Neural crest cell (in vitro differentiated cells): ENCODE measurements at places on chromosomes 13 and 19.
A peak's percentile ranks its signal among the peaks of the same experiment; 100 is the strongest.

DNA sequence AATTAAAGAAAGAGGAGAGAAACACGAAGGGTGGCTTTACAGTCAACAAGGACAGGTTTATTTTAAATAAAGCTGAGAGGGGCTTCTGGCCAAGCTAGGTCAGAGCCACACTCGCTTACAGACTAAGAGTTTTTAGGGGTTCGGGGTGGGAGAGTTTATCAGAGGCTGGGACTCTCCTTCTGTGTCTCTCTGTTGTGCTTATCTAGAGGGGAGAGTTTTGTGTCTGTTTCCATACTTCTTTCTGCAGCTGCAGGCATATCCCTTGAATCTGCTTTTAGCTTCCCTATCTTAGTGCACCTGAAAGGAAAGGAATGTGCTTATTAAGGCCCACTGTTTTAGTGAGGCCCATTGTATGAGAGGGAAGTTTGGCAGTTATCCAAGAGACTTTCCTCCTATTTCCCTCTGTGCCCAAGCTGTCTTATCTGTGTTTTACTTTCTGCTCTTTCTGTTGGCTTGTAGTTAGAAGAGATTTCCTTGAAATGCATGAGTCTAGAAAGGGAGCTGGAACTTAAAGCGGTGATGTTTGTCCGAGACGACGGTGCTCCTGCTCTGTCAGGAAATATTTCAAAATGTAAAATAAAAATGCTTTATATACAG, 275.3 kb downstream of the KCTD12 start:
- no peak for DNase-seq

DNA sequence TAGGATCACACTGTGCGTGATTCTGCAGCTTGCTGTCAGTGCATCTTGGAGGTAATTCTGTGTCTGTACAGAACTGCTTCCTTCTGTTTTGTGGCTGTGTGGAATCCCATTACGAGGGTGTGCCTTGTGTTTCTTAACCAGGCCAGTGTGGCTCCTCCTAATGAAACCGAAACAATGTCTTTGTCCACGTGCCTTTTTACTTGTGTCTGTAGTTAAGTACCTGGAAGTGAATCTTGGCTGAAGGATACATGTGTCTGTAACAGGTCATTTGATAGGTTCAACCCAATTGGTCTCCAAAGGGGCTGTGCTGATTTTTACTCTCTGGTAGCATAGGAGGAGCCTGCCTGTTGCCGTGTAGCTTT, 13.1 kb downstream of the NOP53 start:
- no peak for DNase-seq

DNA sequence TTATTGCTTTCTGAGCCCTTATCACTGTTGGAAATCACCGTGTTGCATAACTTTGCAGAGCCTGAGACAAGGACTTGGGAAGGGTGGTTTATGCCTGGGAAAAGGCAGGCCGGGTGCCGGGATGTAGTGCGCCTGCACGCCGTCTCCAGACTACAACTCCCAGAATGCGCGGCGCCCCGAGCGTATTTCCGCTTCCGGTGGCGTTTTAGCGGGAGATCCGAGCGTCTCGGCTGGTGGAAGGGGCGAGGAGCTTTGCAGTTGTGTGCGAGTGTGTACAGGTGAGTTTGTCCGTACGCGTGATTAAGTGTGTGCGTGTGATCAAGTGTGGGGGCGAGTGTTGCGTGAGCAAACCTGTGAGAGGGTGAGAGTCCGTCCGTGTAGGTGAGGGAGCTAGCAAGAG, 75.4 kb downstream of the PEG3 start:
- no peak for DNase-seq

- no peak for DNase-seq
These were observed 28.1 kb upstream of the POMP start for GRCh38 chr13:28630869-28631268.

DNA sequence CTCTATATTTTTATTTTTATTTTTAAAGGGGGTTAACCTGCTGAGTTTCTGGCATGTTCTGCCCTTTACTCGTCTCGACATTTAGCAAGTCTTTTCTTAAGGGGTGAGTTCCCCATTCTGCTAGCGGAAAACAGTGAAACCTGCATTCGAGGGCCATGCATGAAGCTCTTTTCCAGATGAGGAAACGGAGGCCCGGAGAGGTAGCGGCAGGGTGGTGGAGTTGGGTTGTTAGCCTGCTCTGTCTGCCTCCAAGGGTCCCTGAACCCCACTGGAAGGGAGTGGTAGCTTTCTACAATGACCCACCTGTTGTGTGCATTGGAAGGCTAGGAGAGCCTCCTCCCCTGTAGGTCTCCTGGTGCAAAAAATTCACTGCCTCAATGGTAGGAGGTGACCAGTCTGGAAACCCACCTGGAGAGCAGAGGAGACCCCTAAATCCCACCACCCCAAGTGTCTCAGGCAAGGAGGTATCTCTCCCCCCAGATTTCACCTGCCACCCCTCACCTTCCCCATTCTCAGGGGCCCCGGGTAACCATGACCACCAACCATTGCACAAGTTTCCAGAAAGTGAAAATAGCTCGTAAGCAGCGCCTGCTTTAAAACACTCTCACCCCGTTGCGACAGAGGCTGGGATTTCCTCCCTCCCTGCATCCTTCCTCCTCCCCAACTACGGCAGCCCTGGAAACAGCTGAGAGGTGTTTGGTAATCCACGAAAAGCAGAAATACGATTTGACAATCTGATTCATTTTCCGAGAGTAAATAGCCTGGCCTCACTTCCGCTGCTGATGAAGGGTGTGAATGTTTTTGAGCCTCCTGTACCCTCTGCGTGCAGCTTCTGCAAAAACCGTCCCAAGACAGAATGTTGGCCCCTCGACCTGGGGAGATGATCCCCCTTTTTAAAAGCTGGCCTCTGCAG, 3.5 kb downstream of the KLF2 start:
- DNase-seq = no peak

- no peak for DNase-seq
These were observed 298.3 kb upstream of the DACH1 start for GRCh38 chr13:72165276-72165675.

GRCh38 chr13:103287659-103288058, 221.4 kb upstream of the SLC10A2 start:
- DNase-seq = no peak

GRCh38 chr13:46594374-46595078, 41.6 kb downstream of the LRCH1 start:
- DNase-seq = no peak

DNA sequence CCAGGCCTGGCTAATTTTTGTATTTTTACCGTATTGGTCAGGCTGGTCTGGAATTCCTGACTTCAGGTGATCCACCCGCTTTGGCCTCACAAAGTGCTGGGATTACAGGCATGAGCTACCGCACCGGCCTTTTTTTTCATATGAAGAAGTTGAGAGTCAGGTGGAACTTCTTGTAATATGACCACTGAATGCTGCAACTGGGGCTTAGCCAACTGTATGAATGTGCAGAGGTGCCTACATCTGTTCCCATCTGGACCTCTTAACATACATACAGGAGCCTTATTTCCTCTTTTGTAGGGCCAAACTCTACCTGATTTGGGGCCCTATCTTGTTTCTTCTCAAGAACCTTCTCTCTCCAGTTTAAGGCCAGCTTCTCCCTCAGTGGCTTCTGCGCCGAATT, 11.9 kb upstream of the GGACT start:
- DNase-seq = no peak

- no peak for DNase-seq
These were observed 55.6 kb downstream of the SLC7A9 start for GRCh38 chr19:32813862-32814425.

GRCh38 chr13:24763596-24764275, at the start of gene RNF17:
RNF17 (plus strand) TSS chr13:24764169; CDS start chr13:24764204, 35 bp downstream.
- DNase-seq = no peak

DNA sequence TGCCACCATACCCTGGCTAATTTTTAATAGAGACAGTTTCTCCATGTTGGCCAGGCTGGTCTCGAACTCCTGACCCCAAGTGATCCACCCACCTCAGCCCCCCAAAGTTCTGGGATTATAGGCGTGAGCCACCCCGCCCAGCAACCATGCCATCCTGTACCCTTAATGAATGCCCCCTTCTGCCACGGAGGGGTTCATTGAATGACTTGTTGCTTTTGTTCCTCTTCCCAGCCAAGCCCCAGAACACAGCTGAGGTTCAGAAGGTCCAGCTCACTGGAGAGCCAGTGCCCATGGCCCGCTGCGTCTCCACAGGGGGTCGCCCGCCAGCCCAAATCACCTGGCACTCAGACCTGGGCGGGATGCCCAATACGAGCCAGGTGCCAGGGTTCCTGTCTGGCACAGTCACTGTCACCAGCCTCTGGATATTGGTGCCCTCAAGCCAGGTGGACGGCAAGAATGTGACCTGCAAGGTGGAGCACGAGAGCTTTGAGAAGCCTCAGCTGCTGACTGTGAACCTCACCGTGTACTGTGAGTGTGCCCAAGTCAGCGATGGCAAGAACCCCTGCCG, 6.0 kb downstream of the PVR start:
- no peak for DNase-seq

DNA sequence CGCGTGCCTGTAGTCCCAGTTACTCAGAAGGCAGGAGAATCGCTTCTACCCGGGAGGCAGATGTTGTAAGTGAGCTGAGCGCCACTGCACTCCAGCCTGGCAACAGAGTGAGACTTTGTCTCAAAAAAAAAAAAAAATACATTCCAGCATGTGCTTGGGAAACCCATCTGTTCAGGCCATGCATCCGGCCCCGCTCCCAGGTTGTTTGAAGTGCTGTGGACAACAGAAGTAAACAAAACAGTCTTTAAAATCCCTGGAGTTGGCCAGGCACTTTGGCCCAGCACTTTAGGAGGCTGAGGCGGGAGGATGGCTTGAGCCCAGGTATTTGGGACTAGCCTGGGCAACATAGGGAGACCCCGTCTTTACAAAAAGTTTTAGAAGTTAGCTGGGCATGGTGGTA, 3.2 kb upstream of the PTPRS start:
- DNase-seq = no peak

- no peak for DNase-seq
These were observed 41.3 kb upstream of the NPAS1 start for GRCh38 chr19:46978171-46978869.

DNA sequence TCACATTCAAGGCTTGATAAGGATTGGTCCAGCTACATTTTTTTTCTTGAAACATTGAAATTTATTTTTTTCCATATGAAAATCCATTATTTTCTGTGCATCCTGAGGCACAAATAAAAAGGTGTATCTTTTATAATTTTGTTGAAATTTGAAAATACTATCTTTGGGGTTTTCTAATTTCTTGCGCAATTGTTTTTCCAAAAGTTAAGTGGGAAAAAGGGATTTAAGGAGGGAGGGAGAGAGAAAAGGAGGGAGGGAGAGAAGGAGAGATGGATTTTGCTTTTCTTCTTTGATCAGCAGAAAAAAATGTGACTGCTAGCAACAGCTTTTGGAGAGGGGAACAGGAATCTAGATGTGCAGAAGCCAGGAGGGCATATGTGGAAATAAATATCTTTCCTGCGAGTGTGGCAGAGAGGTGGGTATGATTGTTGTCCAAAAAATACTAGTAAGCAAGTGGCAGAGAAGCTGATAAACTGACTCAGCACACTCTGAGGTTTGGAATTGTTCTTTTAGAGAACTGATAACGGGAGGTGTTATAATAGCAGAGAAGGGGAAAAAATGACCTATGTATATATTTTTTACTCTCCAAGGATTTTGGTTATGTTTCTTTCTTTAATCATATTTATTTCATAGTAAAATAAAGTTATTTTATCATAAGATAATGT, 61.2 kb upstream of the EDNRB start:
- DNase-seq = no peak

- DNase-seq = no peak
These were observed 62.9 kb upstream of the SPATA13 start for GRCh38 chr13:24097667-24098066.

- DNase-seq = no peak
These were observed 1.7 kb downstream of the UBXN6 start for GRCh38 chr19:4455719-4456475.

DNA sequence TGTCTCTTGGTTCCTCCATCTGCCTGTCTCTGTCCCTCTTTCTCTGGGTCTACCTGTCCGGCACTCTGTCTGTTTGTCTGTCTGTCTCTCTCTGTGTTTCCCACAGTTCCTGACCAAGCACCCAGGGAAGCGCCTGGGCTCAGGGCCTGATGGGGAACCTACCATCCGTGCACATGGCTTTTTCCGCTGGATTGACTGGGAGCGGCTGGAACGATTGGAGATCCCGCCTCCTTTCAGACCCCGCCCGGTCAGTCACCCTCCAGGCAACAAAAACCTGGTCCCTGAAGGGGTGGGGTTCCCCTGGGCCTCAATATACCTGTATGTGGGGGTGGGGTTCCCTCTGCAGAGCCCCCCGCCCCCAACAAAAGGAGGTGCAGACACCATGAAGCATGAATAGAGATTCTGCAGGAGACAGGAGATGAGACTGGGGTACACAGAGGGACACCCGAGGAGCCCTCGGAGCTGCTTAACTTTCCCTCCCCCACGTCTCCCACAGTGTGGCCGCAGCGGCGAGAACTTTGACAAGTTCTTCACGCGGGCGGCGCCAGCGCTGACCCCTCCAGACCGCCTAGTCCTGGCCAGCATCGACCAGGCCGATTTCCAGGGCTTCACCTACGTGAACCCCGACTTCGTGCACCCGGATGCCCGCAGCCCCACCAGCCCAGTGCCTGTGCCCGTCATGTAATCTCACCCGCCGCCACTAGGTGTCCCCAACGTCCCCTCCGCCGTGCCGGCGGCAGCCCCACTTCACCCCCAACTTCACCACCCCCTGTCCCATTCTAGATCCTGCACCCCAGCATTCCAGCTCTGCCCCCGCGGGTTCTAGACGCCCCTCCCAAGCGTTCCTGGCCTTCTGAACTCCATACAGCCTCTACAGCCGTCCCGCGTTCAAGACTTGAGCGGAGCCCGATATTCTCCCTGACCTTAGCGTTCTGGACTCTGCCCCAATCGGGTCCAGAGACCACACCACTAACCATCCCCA, 2.6 kb upstream of the CACNG7 start:
- peak; percentile 65 for DNase-seq

DNA sequence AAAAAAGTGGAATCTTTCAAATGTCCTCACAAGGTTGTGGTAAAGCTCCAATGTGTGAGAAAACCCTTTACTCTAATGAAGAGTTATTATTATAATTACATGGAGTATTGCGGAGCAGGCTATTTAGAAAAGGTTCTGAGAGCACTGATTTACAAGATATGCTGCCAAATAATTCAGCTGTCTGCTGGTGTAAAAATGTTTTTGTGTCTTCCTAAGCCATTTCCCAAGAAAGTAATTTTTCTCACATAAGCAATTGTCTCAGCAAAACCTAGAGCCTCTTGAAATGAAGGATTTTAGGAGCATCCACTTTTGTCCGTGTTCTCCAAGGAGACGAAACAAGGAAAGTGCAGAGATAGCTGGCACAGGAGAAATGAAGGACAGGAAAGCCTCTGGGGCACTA, 229.6 kb upstream of the STARD13 start:
- no peak for DNase-seq

DNA sequence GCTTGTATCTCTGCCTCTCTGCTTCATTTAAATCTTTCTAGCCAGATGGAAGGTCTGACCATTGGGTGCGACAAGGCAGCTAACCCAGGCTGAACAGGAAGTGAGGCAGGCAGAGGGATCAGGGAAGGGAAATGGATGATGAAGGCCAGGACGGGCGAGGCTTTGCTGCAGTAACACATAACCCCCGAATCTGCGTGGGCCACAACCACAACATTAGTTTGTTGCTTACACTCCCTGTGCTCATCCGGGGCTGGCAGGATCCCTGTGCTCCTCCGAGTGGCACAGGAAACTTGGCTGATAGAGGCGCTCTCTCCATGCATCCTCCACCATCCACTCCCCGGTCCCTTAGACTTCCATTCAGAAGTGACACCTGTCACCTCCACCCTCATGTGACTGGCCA, 1.1 kb upstream of the FLT3LG start:
- no peak for DNase-seq

- no peak for DNase-seq
These were observed 54.4 kb upstream of the RGCC start for GRCh38 chr13:41402691-41403511.

- DNase-seq = no peak
These were observed 8.2 kb downstream of the ETFB start for GRCh38 chr19:51357952-51358351.

- DNase-seq = no peak
These were observed 10.6 kb upstream of the CEACAM4 start for GRCh38 chr19:41637484-41637883.
